H9 (cell line): ENCODE measurements at places on chromosomes 4 and X.

DNA sequence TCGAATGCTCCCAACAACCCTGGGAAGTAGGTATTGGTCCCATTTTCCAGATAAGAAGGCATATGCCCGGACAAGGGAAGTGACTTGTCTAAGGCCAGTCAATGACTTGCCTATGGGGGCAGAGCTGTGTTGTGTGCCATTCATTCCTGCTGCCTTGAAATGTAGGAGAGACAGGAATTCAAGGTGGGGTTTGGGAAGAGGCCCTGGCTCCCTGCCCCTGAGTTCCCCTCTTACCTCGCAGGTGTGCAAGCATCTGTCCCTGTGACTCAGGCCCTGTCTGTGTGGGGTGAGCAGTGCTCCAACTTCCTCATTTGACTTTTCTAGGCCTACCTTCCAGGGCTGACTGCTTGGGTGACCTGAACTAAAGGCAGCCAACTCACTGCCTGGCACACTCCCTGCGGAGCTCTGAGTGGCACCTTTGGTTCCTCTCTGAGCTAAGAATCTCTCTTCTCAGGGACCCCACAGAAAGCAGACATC lies 5.1 kb downstream of the EFNB1 start:
- DNase-seq, result peak; percentile 16

DNA sequence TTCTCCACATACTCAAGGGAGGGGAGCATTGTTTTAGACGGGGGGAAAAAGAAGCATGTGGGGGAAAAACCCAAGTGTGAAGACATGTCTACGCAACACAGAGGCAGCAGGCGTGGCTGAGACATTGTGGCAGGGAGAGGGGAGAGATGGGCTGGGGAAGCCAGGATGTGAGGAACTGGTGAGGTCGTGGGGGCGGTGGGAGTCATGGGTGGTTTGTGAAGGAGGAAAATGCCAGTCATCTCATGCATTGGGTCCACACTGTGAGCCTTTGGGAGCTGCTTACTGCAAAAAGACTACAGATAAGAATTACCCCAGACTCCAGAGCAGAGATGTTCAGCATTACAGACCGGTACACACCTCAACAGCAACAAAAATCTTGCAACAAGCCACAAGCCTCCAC lies 2.1 kb downstream of the JAKMIP1 start:
- no peak for DNase-seq

DNA sequence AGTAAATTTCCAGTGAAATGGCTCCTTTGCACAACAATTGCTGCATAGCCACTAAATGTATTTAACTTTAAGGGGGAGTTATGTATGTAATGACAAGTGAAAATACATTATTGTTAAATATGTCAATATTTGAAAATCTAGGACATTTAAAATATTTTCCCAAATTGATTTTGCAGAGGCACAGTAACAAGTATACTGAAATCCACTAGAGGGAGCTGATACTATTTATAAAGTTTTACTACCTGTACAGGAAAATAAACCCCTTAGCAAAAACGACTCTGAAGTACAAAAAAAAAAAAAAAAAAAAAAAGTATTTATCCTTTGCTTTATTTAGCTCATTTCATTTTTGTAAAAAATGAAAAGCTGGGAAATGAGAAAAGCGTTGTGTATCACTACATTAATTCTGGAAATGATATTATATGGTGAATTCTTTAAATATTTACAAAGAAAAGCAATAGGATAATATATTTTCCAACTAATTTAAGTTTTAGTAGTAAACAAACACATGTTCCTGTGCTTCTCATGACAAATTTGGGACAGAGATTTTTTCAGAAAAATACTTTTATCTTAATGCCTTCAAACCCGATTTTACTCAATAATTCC lies 727.7 kb downstream of the DMD start:
- DNase-seq, result no peak

GRCh38 chr4:176034936-176035335 lies 30.7 kb upstream of the WDR17 start:
- DNase-seq, result no peak

GRCh38 chr4:184417802-184418511 lies 56.4 kb downstream of the IRF2 start:
- no peak for DNase-seq

GRCh38 chrX:19840899-19841648 lies 46.3 kb downstream of the SH3KBP1 start:
- DNase-seq, result peak; percentile 49

DNA sequence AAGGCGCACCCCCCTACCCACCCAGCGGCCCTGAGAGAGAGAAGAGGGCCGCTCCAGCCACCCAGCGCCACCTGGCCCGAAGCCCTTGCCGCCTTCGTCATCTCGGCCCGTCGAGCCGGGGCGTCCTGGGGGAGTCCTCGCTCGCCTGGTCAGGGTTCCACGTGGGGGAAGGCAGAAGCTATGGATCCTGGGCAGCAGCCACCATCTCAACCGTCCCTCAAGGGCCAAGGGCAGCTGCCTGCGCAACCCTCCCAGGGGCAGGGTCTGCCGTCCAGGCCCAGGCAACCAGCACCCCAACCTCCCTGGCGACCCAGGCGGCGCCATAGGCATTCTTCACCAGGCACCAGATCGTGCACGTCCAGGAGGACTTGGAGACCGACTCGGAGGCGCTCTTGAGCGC lies 51.5 kb upstream of the IL13RA2 start:
- no peak for DNase-seq

DNA sequence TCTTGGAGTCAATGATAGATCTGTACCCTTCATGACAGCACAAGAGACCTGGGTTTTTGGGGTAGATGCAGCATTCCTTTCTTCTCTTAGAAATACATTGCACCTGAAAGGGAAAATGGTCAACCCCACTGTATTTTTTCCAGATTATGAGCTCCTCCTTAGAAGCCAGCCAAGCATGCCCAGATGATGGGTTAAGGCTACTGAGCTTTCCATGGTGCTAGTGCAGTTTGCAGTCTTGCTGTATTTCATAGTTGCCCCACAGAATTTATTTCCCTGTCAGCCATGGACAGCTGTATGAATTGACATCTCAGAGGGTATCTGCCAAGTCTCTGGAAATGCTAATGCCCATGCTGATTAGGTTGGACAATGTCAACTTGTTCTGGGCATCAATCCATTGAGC lies 73.7 kb upstream of the H2AZ1 start:
- DNase-seq, result no peak

DNA sequence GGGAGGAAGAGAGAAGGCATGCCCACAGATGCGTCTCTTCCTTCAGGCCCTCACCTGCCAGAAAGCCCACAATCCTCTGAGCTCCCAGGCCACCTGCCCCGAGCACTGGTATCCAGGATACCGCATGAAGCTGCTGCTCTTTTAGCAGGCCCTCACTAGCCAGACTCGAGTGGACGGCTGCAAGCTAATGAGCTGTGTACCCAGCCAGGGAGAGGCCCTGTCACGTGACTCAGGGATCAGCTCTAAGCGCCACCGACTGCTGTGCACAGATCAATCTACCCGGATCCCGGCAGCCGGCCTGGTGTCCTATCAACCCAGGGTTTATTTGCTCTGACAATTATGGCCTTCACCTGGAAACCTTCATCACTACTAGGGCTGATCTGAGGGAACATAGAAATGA lies 39.0 kb downstream of the BCOR start:
- no peak for DNase-seq

GRCh38 chr4:88907478-88907877 lies 149.5 kb downstream of the FAM13A start:
- no peak for DNase-seq

DNA sequence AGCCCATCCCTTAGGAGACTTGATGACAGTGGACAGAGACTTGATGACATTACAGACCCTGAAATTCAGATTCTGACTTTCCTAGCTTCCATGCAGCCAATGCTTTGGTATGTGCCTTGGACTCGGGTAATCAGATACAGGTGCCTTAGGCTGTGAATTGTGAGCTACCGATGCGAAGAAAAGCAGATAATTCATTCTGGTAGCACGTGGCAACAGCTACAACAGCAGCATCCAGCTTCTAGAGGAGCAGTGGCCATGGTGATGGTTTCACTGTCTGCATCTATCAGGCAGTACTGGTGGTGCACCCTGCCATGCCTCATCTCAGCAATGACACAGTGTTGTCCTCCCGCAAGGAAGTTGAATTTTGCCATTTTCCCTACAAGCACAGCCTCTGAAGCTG lies 126.9 kb upstream of the TAPT1 start:
- no peak for DNase-seq

- no peak for DNase-seq
Observed at GRCh38 chr4:142226014-142226413, 589.6 kb downstream of the IL15 start.

- no peak for DNase-seq
Observed at GRCh38 chr4:524196-524595, 25.2 kb downstream of the PIGG start.

DNA sequence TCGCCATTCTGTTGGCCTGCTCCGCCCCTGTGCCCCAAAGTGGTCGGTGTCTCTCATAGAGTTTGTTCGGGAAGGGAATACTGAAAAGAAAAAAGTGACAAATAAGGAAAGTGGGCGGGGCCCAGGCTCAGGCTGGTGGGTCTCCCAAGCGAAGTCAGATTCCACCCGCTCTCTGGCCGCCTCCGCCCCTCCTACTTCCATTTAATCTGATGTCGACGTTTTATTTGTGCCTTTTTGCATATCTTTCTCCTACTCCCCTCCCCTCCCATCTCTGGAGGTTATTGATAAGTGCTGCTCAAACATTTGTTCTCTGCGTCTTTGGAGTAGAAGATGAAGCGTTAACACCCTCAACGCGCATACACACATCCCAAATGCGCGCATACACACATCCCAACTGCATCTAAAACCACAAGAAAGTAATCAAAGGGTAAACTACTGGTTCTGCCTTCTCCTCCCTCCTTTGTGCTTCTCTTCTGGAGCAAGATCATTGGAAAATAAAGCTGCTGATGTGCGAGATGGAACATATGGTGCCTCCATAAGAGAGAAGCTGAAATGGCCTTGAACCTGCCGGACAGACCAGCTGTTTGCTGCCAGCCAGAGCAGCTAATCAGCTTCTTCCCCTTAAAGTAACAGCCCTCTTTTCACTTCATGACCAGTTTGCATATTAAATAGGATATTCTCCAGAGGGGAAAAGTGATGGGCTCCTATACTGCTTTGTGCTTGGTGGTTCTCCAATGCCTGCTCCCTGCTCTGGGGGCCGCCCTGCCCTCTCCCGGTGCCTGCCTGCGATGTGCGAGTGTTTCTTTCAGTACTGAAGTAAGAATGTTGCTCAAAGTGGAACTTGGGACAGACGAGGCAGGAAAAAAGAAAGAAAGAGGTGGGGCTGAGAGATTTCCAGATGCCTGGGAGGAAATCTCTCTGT lies 3.1 kb downstream of the MAMLD1 start:
- DNase-seq, result peak; percentile 46

- DNase-seq, result no peak
Observed at GRCh38 chr4:82820689-82821088, 22.1 kb upstream of the SCD5 start.

- no peak for DNase-seq
Observed at GRCh38 chrX:105975382-105975781, 63.1 kb downstream of the SERPINA7 start.

- DNase-seq, result no peak
Observed at GRCh38 chrX:73728602-73729001, 165.6 kb downstream of the CHIC1 start.
